ENCODE measurements at places on chromosomes 1 and 21.

DNA sequence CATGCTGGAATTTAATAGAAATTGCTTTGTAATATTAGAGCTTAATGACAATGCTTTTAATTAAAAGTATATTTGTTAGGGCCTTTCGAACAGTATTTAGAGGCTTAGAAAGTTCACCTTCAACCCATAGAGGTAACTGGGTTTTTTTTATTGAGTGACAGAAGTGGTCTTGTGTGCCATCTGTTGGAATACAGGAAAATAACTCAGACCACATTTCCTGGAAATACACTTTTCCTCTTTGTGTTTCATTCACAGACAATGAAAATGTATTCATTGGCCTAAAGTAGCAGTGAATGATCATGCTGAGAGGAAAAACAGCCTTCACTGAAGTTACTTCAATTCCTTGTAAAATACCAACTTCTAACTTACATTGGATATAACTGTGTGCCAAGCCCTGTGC, 83.6 kb upstream of the L1TD1 start:
- DNase-seq = no peak

- no peak for DNase-seq
These were observed 153.4 kb downstream of the NRIP1 start for GRCh38 chr21:14911351-14911750.

- no peak for DNase-seq
These were observed 43.5 kb upstream of the ADARB1 start for GRCh38 chr21:45030682-45031570.

DNA sequence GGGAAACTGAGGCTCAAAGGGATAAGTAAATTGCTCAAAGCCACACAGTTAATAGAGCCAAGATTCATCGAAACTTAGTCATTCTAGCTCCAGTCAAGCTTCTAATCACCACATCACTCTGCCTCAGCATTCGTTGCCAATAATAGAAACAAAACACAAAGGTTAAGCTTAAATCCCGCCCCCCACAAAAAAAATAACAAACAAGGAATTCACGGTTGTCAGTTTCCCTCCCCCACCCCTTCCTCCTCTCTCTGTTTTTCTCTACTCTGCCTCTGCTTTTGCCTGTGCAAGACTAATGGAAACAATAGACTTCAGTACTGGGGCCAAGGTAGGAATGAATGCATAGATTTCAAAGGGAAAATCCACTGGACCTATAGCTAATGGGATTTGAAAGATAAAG, 70.7 kb upstream of the ZNF644 start:
- no peak for DNase-seq

- no peak for DNase-seq
These were observed 209.5 kb downstream of the TOMM20 start for GRCh38 chr1:234918961-234919761.

GRCh38 chr1:192639607-192640368, 3.8 kb downstream of the RGS13 start:
- no peak for DNase-seq

DNA sequence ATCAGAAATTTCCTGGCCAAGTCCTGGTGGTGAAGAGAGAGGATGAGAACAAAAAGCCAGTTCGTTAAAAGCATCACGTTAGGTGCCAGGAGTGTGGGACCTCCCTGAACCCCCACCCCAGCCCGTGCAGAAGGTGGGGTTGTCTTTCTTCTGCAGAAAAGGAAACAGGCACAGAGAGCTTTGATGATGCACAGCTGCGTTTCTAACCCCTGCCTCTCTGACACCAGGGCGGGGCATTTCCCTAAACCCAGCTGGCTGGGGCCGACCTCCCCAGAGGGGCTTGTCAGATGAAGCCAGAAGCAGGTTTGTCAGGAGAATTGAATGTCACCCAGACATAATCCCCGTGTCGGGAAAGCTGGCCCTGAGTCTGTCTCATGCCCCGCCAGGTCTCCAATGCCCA, 189.3 kb upstream of the EDN2 start:
- DNase-seq = no peak

DNA sequence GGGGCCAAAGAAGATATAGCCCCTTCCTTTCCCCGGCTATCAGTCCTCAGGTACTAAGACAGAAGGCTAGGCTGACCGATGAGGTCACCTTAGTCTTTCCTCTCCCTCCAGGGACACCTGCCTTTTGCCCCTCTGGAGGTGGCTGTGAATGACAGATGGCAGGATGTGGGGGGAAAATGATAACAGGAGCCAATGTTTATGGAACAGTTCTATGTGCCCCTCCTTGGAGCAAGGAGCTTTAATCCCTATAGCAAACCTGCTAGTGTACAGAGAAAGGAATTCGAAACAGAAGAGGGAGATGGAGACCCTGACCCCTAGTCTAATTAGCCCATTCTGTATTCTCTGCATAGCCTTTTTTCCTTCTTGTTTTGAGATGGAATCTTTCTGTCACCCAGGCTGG, 28.1 kb downstream of the SERINC2 start:
- DNase-seq = no peak

DNA sequence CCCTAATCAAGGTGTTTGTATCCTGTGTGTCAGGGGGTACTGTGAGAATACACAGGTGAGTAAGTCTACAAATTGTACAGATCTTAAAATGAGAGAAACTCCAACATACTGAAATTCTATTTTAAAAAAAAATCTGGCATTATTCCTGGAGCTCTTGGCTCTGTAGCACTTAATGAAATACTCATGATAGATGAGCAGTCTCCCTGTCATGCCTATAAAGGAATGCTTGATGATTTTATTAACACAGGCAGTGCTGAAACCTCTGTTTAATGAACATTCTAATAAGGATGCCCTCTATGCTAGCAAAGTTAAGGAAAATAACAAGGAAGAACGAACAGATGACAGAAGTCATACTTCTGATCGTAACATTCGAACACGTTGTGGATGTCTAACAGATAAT, 233.9 kb upstream of the NEGR1 start:
- DNase-seq = no peak

GRCh38 chr21:33241846-33242245, 12.1 kb downstream of the IFNAR2 start:
- no peak for DNase-seq

DNA sequence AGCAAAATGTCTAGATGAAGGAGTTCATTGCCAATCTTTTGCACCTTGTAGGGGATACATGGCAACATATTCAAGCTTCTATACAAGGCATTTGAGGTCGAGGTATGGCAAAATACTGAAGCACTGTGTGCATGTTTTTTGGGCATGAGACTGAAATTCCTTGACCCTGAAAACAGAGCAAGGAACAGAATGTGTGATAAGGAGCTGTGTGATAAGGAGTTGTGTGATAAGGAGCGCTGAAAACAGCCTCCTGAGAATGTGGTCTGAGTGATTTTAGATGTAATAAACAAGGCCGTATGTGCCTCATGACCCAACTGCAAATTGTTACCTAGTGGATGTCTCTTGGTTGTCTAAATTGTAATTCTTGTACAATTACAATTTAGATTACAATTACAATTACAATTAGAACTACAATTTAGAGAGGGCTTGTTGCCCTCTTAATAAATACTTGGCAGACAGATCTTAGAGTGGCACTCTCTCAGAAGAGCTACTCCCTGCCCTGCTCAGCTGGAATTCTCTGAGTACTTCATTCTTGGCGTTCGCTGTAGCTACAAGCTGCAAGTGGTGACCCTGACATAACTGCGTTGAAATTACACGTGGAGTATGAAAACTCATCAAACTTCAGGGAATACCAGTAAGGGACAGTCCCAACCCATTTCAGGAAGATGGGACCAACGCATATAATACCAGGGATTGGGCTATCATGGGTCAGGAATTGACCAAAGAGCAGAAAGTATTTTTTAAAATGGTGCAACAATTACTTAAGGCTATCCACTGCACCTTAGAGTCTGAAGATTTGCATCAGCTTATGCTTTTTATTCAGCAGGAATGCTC, 20.0 kb upstream of the ITLN1 start:
- no peak for DNase-seq

DNA sequence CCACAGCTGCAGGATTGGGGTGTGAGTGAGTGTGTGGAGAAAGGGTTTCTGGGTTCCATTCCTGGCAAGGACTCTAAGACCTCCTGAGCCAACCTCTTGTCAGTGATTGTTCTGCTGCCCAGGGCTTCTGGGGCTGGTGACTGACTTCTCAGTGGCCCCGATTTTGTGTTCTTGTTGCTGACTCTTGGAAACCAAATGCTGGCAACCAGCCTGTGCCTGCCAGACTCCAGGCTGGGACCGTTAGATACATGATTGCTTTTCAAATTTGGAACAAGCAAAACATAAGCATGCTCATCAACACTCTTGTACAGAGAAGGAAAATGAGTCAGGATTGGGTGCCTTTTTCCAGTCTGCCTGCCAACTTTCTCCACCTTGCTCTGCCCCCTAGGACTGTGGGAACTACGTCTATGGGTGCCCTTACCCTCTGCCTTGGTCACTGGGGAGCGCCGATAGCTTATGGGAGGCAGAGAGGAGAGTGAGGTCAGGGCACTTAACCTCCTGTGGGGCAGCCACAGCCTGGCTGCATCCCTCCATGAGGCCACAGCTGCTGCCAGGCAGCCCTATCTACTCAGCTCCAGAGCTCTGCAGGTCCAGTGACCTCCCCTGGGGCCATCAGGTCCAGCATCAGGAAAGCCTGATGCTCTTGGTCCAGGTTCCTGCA, 39.3 kb upstream of the EPS8L3 start:
- DNase-seq = no peak

GRCh38 chr1:210654176-210654981, 325.7 kb downstream of the HHAT start:
- no peak for DNase-seq

GRCh38 chr1:53275566-53275965, 37.2 kb upstream of the MAGOH start:
- DNase-seq = no peak

DNA sequence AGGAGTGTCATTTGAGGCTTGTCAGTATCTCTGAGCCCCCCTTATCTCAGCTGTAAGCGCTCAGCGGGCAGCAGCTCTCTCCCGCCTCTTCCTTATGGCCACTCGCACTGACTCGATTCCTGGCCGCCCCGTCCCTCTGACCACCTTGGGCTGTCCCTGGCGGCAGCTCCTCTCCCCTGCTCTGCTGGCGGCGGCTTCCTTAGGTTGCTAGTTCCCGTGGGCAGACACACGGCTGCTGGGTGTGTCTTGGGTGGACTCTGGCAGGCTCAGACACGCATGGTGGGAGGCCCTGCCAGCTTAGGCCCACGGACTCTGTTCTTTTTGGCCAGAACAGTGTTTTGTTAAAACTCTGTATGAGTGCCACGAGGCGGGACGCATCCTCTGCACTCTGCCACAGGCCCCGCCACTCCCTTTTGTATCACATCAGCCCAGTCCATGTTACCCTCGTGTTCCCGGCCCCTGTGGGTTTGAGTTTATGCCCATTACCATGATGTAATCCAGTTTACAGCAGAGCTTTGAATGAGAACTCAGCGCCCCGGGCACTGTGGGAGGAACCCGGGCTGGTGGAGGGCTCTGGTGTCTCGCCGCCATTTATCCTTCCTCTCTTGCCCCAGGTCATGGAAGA, 45.9 kb downstream of the COQ8A start:
- no peak for DNase-seq

- DNase-seq = no peak
These were observed 968 bp downstream of the CSMD2 start for GRCh38 chr1:34163792-34164731.

GRCh38 chr21:29148530-29148929, 18.1 kb downstream of the MAP3K7CL start:
- no peak for DNase-seq

DNA sequence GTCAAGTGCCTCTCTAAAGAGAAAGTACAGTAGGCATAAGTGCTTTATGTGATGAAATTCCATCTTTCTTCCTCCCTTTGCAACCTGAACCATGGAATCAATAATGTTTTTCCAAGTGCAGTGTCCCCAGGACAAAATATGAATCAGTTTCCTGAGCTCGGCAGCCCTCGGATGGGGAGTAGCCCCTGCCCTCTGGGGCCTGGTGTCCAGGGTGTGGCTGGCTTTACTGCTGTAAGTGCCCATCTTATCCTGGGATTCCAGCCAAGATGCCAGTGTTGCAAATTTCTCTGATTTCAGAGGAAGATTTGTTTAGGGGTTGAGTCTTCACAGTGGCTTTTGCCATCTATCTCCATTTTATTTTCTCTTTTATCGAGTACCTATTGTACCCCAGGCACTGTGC, 40.5 kb upstream of the SRP9 start:
- DNase-seq = no peak

DNA sequence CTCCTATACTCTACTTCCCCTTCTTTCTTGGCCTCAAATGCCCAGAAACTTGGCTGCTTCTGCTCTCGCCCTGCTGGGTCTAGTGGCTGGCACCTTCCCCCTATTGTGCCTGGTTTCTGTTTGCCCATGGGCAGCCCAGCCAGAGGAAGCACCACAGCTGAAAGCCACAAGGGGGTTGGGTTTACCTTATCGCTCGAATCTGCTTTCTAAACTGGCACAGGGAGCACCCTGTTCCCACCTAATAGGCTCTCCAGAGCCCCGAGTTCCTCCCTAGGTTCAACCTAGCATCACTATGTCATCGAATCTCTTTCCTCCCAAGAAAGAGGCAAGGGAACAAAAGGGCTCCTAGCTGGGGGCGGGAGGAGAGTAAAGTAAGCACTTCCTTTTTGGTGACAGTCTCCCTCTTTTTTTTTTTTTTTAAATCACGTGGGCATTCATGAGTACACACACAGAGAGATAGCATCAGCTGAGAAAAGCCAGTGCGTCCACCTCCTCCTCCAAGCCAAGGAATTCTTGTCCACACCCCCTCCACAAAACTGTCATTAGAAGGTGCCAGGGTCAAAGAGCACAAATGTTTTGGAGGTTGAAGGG, 72.8 kb downstream of the PLEKHA6 start:
- DNase-seq = peak; percentile 18

DNA sequence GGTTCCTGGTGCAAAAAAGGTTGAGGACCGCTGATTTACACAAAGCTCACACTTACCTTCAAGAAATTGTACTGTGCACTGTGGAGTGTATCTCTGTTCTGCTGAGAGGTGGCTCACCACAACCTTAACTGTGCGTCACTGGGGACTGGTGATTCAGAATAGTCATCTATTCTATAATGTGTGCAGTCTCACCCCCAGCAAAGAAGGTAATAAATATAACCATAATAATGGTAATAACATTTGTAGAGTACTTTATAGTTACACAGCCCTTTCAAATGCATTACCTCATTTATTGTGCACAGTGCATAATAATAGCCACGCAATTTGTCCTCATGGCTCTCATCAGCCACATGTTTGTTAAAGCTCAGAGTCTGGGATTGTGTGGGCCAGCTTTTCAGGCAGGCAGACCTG, 59.4 kb upstream of the DUSP10 start:
- no peak for DNase-seq

- no peak for DNase-seq
These were observed 46.2 kb upstream of the TINAGL1 start for GRCh38 chr1:31529999-31530684.

- DNase-seq = no peak
These were observed 26.4 kb downstream of the TEX35 start for GRCh38 chr1:178539291-178539690.

DNA sequence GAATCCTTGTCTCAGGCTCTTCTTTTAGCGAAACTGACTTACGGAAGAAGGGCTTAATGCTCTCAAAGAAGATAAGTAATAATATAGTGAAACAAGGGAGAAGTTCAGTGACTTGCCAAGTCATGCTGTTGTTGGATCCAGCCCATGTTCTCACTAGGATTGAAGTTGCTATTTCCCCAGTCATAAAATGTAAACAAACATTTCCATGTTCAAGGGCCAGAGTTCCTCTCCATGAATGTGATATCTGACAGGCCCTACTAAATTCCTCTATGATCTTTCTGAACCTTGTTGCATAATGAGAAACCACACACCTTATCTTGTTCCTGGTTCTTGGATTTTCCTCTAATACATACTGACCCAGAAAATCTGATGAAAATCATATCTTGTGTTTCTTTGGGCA, 876.5 kb upstream of the B3GALT2 start:
- DNase-seq = no peak

- no peak for DNase-seq
These were observed 367.1 kb upstream of the ADGRL2 start for GRCh38 chr1:81433676-81434075.

- DNase-seq = no peak
These were observed 36.6 kb downstream of the CAPZB start for GRCh38 chr1:19448491-19449439.

All from activated naive CD4-positive, alpha-beta T cell (primary cell).